ENCODE measurements at places on chromosomes 6 and 20.

DNA sequence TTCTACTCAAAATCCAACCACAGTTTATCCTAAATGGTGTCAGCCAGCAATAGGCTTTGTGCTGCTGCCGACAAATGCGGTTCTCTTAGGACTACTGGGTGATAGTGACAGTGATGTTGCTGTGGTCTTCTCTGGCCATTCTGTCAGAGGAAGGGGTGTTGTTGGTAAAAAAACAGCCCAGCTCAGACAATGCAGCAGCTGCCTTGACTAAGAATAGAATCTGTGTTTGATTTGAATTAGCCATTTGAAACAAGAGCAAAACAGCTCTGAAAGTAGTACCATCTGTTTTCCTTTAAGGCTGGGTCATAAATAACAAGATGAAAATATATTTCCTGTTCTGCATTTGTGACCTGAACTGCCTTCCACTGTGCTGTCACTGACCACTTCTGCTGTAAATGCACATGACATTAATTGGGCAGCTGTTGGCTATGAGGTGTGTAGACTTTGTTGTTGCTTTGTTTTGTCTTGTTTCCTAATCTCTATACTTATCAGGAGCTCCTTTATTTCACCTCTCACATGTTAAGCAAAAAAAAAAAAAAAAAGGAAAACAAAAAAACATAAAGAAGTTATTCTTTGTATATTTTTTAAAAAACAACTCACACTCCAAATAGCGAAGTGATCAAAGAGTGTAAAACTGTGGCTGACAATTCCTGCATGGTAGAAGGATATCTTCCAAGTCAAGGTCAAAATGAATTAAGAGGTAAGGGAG lies 497.8 kb upstream of the ARID1B start:
- no peak for DNase-seq

DNA sequence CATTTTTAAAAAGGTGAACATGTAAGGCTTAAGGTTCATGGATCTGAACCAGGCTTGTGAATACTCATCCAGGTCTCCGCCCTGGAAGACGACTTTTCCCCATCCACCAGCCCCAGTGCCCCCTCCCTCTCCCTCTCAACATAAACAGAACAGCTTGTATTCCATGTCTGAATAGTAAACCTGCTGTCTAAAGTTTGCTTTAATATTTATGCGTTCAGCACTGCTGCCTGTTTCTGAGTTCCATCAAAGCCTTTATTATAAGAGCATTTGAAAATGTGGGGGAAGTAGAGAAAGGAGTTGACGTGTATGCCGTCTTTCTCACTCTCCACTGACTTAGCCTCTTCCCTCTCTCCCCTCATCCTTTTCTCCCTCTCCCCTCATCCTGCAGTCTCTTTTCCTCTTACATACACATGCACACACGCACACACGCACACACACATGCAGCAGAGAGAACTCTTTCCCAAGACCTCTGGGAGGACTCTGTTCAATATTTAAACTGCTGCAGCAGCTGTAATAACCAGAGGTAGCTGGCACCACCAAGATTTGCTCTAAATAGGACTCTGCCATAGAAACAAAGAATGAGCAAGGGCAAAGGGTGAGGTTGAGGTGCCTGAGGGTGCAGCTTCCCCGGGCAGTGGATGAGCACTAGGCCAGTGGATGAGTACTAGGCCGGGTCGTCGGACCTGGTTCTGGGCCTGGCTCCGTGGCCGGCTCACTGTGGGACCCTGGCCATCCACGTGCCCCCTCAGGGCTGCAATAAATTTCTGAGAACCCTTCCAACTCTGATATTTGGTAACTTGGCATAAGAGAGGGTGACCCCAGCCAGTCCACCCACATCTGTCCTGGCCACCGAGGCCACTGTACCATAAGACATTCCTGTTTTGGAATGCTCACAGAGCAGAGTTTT lies 35.4 kb upstream of the VSTM2L start:
- DNase-seq: no peak

- DNase-seq: no peak
Observed at GRCh38 chr20:52826321-52826720, 145.8 kb upstream of the TSHZ2 start.

DNA sequence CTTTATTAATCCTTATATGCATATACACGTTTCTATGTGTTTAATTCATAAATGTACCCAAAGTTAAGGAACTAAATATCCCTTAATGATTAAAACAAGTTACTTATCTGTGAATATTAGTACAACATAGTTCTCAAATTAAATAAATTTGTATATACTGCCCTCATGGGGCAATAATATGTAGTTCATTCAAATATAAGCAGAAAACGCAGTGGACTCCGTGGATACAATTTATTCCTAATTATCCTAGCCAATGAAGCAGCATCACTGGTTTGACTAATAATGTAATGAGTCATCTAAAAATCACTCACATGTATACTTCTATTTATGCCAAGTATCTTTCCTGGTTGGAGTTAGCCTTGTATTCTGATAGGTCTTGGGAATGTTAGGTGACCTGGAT lies 111.6 kb downstream of the TBC1D32 start:
- no peak for DNase-seq

DNA sequence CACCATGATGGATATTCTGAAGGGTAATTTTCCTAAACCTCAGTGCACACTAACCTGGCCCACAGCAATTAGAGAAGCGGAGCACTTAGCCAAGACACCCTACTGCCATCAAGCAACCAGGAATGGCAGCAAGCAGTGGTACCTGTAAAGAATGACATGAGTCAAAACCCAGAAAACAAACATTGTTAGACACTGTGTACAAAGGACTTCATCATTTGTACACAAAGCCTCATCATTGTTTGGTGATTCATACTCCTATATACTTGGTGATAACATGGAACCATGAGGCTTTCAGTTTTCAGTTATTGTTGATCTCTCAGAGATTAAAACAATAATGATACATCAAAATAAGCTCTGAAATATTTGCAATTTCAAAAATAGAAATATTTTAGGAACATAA lies 74.6 kb downstream of the MLIP start:
- DNase-seq: no peak

All from CD4-positive, alpha-beta T cell treated with Interleukin-15 for 1 hour (primary cell).